ENCODE measurements at places on chromosomes 7 and 10.
A peak's percentile ranks its signal among the peaks of the same experiment; 100 is the strongest.

DNA sequence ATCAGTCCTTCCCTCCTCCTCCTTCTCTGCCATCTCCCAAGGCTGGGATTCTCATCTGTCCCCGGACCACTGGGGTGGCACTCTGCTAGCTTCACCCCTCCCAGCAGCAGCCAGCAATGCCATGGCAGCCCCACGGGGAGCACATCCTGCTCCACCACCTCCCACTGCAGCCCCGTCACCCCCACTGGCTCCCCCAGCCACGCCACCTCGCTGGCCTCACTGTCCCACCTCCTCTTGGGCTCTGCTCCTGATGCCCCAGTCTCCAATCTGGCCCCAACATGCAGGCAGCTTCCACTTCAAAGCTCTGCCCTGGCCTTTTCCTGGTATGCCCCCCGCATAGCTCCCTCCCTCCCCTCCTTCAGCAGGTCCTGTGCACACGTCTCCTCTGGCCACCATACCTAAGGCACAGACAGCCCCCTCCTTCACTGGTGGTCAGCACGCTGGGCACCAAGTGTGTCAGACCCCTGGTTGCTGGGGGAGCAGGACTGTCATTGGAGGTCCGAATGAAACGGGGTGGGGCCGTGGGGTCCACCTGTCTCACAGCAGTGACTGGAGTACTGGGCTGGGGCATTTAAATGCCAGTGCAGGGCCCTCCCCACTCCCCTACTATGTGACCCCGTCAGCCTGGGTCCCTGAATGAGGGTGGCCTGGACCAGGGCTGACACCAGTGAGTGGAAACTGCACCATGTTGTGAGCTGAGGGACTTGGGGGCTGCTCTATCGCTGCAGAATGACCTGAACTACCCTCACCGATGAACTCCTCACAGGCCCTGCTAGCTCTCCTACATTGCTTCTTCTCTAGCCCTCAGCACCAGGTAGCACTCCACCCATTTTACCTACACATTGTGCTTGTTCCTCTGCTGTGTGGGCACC, 38.7 kb downstream of the RASGEF1A start:
- peak; percentile 1 for DNase-seq

- DNase-seq = no peak
Measured at GRCh38 chr10:103512591-103513379, 19.3 kb downstream of the NEURL1 start.

DNA sequence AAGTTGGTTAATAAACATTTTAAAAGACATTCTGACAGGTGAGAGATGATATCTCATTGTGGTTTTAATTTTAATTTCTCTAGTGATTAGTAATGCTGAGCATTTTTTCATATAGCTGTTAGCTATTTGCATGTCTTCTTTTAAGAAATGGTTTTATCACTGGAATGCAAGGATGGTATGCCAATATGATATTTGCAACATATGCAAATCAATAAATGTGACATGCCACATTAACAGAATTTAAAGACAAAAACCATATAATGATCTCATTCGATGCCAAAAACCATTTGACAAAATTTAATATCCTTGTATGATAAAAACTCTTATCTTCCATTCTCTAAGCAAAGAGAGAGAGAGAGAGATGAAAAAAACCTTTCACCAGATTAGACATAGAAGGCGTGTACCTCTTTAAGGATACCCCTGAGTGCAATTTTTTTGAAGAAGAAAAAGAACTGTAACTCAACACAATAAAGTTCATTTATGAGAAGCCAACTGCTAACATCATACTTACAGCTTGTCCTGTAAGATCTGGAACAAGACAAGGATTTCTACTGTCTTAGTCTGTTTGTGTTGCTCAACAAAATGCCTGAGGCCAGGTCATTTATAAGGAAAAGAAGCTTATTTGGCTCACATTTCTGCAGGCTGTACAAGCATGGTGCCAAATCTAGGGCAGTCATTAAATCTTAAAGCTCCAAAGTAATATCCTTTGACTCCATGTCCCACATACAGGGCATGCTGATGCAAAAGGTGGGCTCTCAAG, 39.7 kb upstream of the ZMYND11 start:
- DNase-seq = no peak

DNA sequence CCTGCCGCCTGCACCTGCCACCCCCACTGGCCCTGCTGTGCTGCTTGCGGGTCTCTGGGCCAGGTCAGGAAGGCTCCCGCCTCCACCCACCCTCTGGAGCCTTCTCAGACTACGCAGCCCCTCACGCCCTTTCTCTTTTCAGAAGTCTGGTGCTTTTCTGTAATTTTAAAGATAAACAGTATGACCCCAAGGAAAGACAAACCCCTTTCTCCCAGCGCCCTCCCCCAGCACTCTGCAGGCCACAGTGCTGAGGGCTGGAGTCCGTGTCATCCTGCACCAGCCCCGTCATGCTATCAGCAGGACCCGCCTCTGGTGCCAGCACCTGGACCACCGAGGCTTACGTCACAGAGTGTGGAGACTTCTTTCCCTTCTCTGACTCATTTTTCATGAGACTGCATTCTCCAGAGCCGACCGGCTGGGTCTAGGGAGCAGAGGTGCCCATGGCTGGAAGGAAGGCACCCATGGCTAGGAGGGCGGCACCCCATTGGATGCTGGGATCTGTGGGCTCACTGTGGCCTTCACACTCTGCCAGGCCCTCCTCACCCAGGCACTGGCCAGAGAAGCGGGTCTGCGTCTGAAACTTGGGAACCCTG, 53.4 kb downstream of the CFAP46 start:
- no peak for DNase-seq

GRCh38 chr7:123872908-123873307, 27.9 kb downstream of the HYAL4 start:
- no peak for DNase-seq

- no peak for DNase-seq
Measured at GRCh38 chr7:119026391-119026790, 801.9 kb downstream of the ANKRD7 start.

DNA sequence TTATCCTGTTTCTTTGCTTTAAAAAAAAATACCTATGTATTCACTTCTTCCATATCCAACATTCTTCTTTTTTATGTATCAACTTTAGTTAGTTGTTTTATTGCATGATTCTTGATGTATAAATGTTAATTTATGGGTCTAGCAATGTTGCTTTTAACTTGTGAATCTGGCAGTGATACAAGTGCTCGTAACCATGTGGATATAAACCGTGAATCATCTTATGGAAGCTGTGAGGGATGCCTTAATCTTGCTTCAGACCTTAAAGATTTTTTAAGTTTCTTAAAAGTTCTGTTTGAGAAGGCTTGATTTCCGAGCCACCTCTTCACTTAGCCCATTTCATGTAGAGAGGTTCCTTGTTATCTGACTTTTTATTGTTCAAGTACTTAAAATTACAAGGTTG, 25.9 kb downstream of the HELLS start:
- no peak for DNase-seq

GRCh38 chr10:3887404-3887803, 102.4 kb upstream of the KLF6 start:
- DNase-seq = no peak

GRCh38 chr7:20784388-20785156, 2.1 kb downstream of the SP8 start:
- no peak for DNase-seq

GRCh38 chr10:72007246-72007892, 43.2 kb downstream of the CHST3 start:
- no peak for DNase-seq

GRCh38 chr7:103937680-103938079, 51.8 kb downstream of the RELN start:
- no peak for DNase-seq

DNA sequence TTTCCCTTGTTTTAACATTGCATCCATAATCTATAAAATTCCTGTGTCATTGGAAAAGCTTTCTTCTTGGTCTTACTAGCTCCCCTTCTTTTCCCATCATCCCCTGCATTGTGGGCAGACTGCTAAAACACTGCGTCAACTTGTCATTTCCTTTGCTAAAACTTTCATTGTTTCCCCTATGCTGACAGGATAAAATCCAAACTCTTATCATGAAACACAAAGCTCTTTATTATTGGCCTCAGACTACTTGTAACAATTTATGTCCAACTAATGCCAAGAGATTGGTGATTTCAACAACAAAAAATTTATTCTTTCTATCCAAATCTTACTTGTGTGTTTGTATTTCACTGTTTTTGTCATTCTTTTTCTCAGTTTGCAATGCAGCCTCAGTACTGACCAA, 339.1 kb downstream of the HGF start:
- no peak for DNase-seq

DNA sequence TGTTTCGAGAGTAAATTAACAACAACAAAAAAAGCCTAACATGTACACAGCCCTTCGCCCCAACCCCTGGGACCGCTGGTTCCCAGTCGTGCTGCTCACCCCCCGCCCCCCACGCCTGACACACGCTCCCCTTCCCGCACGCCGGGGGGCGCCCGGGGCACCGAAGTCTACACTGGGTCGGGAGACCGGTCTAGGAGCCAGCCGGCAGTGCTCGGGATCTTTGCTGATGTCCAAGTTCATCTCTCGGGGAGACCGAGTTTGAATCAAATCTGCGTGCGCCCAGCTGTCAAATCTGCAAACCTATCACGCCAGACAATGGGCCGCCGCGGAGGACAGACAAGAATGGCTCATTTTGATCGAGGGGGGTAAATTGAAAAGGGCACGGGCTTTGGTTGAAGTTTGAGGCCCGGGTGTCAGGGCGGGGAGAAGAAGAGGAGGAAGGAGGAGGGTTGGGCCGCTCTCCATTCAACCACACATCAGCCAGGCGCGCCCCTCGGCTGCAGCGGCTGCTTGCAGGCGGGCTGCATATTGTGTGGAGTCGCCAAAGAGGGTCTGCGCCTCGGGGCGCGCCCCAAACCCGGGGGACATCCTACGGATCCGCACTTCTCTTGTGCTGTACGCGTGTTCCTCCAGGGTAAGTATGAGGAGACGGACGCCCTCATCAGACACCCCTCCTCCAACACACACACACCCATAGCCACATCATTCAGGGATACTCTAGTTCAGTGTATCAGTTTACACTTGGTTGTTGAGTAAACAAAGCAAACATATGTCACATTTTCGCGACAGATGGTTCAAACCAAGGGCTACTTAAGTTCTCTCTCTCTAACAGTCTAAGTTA, 1.3 kb upstream of the GFRA1 start:
- DNase-seq = no peak

GRCh38 chr7:78284945-78285344, 486.4 kb downstream of the PHTF2 start:
- DNase-seq = no peak

- no peak for DNase-seq
Measured at GRCh38 chr10:29067161-29067560, 221.7 kb upstream of the LYZL1 start.

- DNase-seq = no peak
Measured at GRCh38 chr7:144384071-144384470, 19.4 kb downstream of the NOBOX start.

GRCh38 chr7:158428837-158429753, 158.5 kb downstream of the PTPRN2 start:
- no peak for DNase-seq

GRCh38 chr10:3942937-3943489, 158.0 kb upstream of the KLF6 start:
- DNase-seq = no peak

DNA sequence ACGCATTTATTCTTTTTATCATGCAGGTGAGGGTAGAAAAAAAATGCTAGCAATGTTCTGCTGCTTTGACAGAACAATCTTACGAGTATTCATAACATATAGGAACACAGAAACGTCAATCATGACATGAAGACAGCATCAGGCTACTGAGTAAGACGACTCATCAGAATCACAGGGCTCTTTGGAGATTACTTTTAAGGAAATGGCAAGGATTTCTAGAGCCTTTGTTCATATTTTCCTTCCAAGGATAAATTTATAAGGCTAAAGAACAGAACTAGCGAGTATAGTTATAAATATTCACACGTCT, 39.8 kb upstream of the DNAJC1 start:
- DNase-seq = no peak

DNA sequence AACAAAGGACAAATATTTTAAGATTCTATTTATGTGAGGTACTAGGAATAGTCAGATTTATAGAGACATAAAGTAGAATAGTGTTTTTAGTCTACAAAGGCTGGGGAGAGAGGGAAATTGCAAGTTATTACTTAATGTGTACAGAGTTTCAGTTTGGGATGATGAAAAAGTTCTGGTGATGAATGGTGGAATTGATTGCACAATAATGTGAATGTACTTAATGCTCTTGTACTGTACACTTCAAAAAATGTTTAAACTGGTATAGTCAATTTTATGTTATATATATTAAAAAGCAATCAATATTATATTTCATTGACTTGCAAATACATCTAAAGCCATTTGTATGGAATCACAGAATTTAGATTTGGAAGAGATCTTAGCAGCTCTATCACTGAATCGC, 213.4 kb downstream of the PPP1R3A start:
- DNase-seq = no peak

GRCh38 chr7:27191161-27191731, 6.2 kb upstream of the HOXA11 start:
- DNase-seq = no peak

DNA sequence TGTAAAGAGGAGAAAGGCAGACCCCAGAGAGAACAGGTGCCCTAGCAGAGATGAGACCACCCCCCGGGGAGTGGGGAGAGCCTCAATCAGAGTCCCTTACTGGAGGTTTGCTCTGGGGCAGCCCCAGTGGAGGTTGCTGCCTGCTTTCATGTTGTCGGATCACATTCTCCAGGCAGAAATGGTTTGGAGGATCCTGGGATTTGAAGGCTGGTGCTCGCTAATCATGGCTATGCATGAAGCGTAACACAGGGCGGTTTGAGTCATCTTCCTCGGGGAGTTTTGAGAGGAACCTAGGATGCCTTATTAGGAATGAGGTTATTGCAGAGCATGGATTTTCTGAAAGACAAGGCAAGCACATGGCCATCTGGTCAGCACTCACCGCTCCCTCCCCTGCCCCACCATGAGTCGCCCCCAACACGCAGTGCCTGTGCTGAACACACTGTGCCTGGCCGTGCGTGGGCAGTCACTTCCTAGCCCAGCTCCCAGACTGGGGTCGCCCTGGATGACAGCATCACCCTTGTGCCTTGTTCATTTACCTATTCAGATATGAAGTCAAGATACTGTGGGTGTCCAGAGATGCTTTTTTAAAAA, 319.9 kb downstream of the DPP6 start:
- DNase-seq = no peak

DNA sequence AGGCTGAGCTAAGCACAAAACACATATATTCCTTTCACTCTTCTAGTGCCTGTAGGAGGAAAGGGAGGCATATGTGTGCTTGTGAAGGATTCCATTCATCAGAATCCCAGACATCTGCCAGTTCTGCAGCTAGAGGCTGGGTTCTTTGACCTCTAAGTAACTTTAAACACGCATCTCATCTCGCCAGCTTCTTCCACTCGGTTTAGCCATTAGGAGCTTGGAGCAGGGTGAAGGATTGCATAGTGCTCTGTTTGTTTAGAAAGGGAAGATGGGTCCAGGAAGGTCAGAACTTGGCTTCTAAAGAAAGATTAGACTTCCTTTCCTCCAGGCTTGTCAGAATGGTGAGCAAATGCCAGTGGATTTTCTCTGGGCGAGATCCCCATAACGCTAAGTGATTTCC, 43.6 kb downstream of the HK1 start:
- DNase-seq = no peak

GRCh38 chr10:110192552-110192951, 14.9 kb upstream of the MXI1 start:
- DNase-seq = no peak

Data from effector CD4-positive, alpha-beta T cell (primary cell).